Mesendoderm (in vitro differentiated cells): ENCODE measurements at places on chromosomes 11 and 22.

GRCh38 chr11:125959931-125960330 is 14.1 kb downstream of the VSIG10L2 start:
- DNase-seq: no peak

GRCh38 chr11:82980947-82981346 is 79.4 kb downstream of the DDIAS start:
- DNase-seq: no peak

DNA sequence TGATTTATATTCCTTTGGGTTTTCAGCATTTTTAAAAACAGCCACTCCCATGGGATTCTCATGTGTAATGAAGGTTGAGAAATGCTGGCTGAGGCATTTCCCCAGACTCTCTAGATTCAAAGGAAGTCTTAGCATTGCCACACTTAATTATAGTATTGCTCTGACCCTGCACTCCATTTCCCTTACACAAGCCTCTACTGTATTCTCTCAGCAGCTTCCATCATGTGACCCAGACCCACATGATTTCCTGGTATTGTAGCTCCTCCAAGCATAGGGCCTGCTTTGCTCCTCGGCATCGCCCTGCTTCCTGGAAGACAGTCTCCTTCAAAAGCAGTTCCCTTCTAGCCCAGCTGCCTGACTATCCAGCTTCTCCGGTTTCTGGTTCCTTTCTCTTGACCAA is 261.5 kb downstream of the LARGE1 start:
- DNase-seq: no peak

DNA sequence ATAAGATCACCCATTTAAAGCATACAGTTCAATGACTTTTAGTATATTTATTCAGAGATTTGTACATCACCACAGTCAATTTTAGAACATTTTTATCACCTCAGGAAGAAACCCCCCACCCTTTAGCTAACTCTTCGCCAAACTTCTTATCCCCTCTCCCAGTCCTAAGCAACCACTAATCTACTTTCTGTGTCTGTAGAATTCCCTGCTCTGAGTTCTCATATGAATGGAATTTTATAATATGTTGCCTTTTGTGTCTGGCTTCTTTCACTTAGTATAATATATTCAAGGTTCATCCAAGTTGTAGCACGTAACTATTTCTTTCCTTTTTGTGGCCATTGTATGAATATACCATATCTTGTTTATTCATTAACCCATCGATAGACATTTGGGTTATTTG is 3.6 kb downstream of the ANKRD13D start:
- DNase-seq: no peak

- DNase-seq: no peak
Observed at GRCh38 chr11:18490736-18491485, 35.3 kb downstream of the LDHAL6A start.

DNA sequence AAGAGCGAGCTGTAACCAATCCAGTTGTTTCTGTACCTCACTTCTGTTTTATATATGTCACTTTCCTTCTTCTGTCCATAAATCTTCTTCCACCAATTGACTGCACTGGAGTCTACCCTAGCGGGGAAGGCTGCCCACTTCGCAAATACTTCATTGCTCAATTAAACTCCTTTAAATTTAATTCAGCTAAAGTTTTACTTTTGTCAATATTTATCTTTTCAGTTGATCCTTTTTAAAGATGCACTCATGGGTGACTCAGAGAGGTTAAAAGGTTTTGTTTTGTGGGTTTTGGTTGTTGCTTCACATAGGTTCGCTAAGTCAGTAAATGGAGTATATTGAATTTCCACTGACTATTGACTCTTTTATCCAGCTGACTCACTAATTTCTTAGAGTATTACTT is 597.2 kb downstream of the DLG2 start:
- no peak for DNase-seq

DNA sequence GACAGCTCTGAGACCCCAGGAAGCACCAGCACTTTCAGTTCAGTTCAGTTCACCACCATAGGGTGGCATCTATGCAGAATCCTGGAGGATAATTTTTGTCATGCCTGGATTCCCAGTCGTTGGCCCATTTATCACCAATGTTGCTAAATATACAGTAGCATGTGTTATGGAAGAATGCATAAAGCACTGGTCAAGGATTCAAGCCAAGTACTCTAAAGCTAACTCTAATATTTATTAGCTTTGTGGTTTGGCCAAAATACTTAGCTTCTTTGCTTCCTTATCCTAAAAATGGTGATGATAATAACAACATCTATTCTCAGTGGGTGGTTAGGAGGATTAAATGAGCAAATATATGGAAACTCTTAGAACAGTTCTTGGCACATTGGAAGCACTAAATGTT is 294.7 kb upstream of the ZC3H12C start:
- DNase-seq: no peak

DNA sequence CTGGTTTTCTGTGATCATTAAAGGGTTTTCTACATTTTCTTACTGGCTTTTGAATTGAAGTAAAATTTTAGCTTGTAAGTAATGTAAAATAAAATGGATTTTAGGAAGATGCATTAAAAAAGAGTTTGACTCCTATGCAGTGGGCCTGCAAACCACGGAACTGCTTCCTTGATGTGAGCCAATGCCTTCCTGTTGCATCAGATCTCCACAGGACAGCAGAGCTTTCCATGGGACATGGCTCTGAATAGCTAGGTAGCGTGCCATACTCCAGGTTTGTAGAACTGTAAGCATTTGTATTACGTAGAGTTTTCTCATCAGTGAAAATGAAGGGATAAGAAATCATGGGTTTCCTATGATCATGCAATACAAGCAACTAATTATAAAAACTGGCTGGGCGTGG is 133.4 kb downstream of the SWAP70 start:
- no peak for DNase-seq

DNA sequence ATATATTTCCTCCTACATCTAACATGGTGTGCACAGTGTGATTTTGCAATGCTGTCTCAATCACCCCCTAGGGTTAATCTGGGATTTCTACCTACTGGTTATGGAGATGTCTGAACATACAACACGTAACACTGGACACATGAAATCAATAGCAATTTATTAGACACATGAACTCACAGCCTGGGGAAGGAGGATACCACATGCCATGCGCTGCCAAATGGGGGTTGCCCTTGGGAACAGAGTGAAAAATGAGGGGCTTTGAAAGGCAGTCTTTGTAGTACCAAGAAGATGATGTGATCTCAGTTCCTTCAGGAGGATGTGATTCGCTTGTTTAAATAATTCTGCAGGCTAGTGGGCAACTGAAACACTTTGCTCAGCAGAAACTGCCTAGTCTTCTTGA is 253.6 kb upstream of the LRRC4C start:
- DNase-seq: no peak

DNA sequence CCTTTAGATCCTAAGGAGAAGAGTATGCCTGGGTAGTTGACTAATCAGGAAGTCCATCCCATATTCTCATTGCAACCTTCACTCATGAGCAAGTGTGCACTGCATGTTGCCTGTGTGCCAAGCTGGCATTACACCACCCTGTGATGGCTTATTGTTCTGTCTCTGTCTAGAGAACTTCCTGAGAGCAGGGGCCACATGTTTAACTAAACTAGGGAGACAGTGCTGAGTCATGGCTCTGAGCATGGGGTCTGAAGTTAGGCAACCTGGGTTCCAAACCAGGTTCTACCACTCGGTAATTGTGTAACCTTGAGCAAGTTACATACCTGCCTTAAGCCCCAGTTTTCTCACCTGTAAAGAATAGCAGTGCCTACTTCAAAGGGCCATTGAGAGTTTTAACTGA is 39.6 kb downstream of the CSNK2A3 start:
- DNase-seq: no peak

GRCh38 chr11:130180491-130180890 is 20.9 kb downstream of the ST14 start:
- DNase-seq: no peak

GRCh38 chr22:43511276-43511910 is 99.6 kb downstream of the MPPED1 start:
- no peak for DNase-seq

- peak; percentile 8 for DNase-seq
Observed at GRCh38 chr11:95556342-95557163, 233.0 kb downstream of the FAM76B start.

GRCh38 chr11:12812849-12813248 is 138.6 kb downstream of the TEAD1 start:
- DNase-seq: no peak

DNA sequence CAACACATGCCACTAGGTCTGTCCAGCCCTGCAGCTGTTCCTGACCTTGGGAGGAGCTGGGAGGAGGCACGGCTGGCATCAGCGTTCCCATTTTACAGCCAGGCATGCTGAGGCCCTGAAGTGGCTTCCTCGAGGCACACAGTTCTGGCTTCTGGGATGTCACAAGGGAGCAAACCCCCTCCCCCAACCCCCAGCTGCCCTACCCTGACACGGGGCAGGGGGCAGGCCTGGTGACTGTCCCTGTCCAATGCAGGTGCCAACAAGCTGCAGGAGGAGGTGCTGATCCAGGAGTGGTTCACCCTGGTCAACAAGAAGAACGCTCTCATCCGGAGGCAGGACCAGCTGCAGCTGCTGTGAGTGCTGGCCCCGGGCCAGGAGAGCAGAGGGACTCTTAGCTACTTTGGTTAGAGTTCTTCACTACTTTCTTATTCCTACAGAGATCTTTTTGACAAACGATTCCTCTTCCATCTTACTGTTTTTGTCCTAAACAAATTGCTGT is 5.3 kb downstream of the KCNK7 start:
- no peak for DNase-seq

GRCh38 chr11:17396598-17397310 is 8.3 kb upstream of the KCNJ11 start:
- DNase-seq: no peak

DNA sequence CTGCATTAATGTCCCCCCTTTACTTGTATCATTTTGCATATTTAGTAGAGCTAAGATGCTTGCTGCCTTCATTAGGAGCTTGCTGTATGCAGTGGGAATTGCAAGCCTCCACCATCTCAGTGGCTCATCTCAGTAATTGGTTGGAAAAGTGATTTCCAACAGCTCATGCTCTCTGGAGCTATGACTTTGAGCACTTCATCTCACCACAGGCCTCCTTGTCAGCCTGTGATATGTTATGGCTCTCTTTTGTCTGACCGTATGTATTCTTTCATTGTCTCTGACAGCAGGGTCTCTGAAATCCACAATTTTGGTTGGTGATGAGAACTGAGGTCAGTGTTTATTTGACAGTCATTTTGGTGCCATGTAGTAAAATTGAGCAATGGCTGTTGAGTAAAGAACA is 345.1 kb downstream of the FAT3 start:
- DNase-seq: no peak

DNA sequence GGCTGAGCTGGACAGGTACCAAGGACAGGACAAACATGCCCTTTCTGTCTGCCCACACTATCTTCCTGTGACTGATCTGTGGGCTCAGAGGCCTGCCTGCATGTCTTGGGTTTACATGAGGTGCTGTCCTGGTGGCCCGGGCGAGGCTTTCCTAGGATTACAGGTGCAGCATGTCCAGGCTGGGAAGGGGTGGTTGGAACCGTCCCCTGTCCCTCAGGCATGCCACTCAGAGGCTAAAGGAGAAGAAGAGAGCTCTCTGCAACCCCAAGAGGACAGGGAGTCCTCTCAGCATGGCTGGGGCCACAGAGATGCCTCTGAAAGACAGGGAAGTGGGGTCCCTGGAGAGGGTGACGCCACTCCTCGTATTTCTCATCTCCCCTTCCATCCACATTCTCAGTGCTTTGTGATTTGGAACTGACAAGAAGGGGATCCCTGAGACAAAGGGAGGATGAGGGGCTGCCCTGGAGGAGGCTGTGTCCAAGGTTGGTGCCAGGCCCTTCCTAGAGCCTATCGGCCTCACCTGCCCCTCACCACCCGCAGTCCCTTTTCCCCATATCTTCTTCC is 64.6 kb upstream of the LMO1 start:
- no peak for DNase-seq

DNA sequence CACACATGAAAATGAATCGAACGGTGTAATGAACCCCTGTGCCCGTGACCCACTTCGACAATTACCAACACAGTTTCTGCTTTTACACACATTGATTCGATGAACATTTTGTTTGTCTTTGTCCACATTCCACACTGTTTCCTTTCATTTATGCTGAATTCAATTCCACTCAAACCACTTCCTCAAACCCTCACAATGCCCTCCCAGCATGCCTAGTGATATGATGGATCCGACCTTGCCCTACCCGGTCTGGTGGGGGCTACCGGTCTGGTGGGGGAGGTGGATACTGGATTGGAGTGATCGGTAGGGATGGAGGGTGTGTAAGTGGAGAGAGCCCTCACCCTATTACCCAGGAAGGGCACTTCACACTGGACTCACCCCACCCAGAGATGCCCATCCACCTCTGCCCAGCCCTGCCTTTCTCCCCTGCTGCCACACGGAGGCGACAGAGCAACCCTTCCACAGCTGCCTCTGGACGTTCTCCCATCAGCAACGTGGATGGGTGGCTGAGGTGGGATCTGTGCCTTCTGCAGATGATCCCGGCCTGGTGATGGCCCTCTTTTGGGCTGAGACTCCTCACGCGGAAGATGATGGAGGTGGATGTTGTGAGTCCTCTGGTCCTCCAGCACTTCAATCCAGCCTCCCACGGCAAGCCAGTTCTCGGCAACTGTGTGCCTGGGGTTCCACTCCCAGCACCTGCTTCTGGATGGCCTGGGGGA is 33.0 kb upstream of the P2RY2 start:
- peak; percentile 64 for DNase-seq

GRCh38 chr22:33803371-33804282 is 116.6 kb downstream of the LARGE1 start:
- peak; percentile 38 for DNase-seq

DNA sequence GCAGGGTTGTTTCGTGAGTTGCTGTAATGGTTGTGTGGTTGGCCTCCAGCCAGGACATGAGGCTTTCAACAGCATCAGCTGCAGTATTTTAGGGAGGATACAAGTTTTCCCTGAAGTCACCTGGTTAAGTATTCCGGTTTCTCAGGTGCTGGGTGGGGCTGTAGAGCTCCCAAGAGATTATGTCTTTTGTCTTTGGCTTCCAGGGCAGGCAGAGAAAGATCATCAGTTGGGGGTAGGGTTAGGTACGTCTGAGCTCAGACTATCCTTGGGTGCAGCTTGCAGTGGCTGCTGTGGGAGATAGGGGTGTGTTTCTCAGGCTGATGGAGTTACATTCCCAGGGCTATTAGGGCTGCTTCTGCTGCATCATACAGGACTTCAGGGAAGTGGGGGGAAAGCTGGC is 47.5 kb upstream of the MRGPRX1 start:
- no peak for DNase-seq

DNA sequence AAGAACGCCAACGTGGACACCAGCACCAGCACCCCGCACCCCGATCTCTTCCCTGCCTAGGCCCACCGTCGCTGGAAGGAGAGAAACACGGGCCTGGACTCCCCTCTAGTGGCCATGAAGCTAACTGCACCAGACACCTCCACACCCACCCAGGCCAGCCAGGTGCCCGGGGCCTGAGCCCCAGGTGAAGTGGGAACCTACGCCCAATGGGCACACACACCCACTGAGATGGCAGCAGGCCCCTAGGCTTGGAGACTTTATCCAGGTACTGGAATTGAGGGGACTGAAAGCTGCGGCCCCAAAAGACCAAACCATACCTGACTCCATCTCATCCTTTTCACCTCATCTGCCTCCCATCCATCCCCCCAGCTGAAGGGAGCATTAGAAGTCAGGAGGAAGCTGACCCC is 81.0 kb downstream of the BUD13 start:
- peak; percentile 53 for DNase-seq
